ENCODE measurements at places on chromosomes 2 and 18. TPM values are rescaled to one million over a fixed set of nuclear protein-coding genes. Genes with fewer than 3 reads are reported as not detected.

GRCh38 chr2:60741576-60741975, 14.5 kb upstream of the PAPOLG start:
- no peak for DNase-seq

DNA sequence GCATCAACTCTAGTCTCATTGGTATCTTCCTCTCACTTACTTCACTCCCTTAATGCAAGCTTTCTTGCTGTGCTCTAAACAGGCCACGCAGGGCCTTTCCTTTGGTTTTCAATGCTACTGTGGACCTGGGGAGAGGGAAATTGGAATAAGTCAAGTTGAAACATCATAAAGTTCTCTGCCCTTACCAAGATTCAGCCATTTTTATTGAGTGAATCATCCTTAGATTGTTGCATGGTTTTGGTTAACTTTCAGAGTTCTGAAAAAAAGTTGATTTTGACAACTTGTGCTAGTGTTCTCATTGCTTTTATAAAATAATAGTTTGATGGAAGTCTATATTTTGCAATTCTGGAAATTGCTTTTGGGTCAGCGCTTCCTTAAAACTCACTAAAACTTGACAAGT, 852.8 kb upstream of the ACVR2A start:
- no peak for DNase-seq

GRCh38 chr2:239283961-239284795, 116.6 kb downstream of the HDAC4 start:
- DNase-seq, result peak; percentile 47

GRCh38 chr2:141439524-141439923, 691.3 kb downstream of the LRP1B start:
- no peak for DNase-seq

- DNase-seq, result no peak
These were observed 34.8 kb downstream of the TOGARAM2 start for GRCh38 chr2:29015701-29016470.

Gene HOXD4
- total RNA-seq, result 12.1 TPM

- no peak for DNase-seq
These were observed 67.2 kb downstream of the KCTD1 start for GRCh38 chr18:26480897-26481795.

Data from Peyer's patch (tissue), 4 donors.